ENCODE measurements at places on chromosomes 12 and 14. TPM values are rescaled to one million over a fixed set of nuclear protein-coding genes. Genes with fewer than 3 reads are reported as not detected.

- no peak for DNase-seq
Measured at GRCh38 chr12:116565963-116566362, 6.8 kb downstream of the MAP1LC3B2 start.

- no peak for DNase-seq
Measured at GRCh38 chr12:30926243-30927221, at the start of gene TSPAN11. TSPAN11 (plus strand) TSS chr12:30926748; CDS start chr12:30953992, 27,244 bp downstream.

DNA sequence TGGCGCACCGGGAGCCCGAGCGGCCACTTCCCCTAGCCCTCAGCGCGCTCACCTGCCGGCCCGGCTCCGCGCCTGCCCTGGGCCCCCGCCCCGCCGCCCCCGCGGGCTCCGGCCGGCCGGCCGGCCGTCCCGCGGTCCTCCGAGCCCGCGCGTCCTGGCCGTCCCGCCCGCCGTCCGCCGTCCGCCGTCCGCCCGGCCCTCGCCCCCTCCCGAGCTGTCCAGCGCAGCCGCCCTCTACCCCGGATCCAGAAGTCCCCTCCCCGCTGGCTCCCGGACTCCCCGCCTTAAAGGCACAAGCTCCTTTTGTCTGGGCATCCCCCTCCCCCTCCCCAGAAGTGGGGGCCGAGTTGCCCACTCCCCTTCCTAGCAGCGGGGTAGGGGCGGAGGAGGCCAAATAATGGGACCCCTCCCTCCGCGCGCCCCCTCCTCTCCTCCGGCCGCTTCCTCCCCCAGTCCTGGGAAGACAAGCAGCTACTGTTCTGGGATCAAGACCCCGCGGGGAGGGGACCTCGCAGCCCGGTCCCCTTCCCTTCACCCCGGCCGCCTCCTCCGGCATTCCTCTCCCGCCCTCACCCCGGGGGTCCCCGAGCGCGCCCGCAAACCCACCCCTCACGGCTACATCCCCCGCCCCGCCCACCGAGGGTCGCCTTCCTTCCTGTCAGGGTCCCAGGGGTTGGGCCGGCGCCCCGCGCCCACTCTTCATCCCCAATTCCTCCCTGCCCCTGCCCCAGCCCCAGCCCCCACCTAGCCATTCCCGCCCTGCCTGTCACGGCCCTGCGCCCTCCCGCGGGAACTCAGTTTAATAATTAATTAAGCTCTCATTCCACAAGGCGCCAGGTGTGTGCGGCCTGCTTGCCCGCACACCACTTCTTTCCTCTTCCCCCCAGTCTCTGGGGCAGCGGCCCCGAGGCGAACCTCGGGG, at the start of gene ADCY6:
ADCY6 (minus strand) TSS at position 236 of the 922 bp plus-strand sequence. CDS start 5,655 bp downstream, outside the sequence.
- peak; percentile 54 for DNase-seq

DNA sequence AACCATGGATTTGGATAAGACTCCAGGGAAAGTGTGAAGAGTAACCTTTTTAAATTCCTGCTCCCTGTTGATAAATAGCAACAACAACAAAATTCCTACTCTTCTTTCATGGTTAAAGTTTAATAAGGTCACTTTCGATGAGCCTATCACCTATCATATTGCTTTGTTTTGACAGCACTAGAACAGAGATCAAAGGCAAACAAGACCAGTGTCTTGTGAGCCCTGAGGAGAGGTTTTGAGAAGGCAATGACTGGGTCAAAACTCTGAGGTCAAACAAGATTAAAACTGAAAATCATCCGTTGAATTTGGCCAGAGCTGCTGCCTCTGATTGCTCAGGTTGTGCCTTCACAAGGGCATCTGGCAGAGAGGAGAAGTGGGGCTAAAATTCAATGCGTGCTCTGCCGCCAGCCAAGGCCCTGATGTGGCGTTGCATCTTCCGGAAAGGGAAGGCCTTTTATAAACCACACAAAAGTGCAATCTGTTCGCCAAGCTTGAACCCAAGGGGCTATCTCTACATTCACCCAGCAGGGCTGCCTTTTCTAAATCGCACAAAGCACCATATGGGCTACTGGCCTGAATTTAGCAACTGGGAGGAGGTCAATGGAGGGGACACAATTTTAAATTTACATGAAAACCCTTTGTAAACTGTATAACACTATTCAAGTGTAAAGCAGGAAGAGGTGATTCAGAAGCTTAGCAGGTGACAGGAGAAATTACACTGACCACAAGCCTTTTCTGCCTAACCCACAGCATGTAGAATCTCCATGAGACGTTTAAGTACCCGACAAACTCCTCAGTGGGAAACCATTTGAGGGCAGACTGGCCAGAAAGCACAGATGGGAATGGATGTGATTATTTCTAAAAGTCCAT, 140.8 kb downstream of the DAD1 start:
- no peak for DNase-seq

DNA sequence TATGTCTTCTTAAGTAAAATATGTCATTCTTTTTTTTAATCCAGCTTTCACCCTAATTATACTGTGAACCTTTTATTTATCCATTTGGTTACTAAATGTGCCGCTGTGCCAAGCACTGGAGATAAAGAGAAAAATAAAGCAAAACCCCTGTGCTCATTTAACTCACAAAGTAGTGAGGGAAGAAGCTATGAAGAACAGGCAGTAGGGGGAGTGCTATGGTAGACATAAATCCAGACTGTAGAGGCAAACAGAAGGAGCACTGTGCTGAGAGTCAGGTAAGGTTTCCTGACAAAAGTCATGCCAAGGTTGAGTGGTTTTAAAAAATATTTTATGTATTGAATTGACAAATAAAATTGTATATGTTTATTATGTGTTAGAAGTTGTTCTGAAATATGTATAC, 188.5 kb upstream of the SYT10 start:
- DNase-seq: no peak

DNA sequence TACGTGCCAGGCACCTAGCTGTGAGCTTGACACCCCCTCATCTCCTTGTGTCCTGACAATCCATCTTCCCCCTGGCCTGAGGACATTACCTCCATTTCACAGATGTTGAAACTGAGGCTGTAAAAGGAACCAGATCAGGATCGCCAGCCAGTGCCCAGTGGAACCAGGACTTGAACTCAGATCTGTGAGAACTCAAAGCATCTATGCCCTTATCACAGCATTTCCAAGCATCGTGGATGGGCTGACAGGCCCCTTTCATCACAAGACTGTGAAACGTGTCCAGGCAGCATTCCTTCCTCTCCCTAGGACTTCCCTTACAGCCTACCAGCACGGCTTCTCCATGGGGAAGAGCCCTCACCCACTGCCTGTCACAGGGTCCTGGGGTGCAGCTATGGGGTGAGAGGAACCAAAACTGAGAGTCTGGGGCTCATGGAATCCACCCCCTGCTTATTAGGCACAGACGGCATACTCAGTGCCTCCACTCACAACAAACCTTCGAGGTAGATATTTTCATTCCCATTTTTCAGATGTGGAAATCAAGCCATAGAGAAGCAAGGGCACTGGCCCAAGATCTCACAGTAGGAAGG, 26.9 kb downstream of the CMKLR1 start:
- DNase-seq: no peak

LAG3 gene
- total RNA-seq: not detected

TMEM132C gene
- total RNA-seq: not detected

SAMD4A gene
- 2.9 TPM for total RNA-seq

KERA gene
- not detected for total RNA-seq

Measured in Caki2 (cell line).